Stimulated activated CD4-positive, alpha-beta T cell treated with anti-CD3 and anti-CD28 coated beads, TNF-alpha, amount 100 ng/mL, for 24 hours (primary cell): ENCODE measurements at places on chromosomes 4 and X.
A peak's percentile ranks its signal among the peaks of the same experiment; 100 is the strongest.

GRCh38 chr4:114727461-114727860 lies 128.9 kb downstream of the UGT8 start:
- DNase-seq, result no peak

DNA sequence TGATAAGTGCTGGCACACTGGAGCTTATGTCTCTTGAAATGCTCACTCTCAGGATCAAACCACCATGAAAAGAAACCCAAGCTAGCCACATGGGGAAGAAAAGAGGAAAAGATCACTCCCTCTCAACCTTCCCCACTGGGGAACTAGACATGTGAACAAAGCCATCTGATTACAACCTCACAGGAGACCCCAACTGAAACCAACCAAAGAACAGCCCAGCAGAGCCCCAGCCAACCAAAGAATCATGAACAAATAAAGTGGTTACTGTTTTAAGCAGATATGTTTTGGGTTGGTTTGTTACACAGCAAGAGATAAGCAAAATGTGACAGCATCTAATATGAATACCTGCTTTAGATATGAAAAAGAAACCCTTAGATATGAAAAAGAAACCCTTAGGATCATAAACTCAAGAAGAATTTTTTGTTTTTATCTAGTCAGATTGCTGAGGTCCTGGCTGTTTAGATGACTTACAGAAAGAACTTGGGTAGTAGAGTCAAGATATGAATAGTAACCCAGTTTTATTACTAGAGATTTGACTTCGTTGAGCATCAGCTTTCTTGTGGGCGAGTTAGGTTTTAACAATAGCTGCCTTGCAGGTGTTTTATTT lies 23.7 kb upstream of the TLR7 start:
- no peak for DNase-seq

DNA sequence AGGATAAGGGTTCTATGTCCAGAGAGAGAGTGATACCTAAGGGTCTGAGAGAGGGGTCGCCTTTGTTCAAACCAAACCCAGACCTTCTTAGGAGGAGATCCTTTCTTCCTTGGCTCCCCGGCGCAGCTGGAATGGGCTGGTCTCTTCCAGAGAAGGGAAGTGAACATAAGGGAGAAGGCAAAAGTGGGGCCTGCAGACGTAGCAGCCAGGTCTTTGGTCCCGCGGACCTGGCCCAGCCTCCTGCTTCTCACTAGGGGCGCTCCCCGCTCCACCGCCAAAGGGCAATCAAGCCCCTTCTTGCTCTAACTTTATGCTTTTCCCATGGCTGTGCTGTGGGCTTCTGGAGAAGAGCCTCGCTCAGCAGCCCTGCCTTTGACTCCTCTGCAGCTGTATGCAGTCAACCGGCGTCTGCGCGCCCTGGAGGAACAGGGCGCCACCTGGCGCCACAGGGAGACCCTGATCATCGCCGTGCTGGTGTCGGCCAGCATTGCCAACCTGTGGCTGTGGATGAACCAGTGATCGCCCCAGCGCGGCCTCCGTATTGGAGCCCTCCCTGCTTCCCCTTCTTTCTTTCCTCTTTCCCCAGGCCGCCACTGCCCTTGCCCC lies 6.5 kb downstream of the FATE1 start:
- no peak for DNase-seq

- no peak for DNase-seq
These were observed 932 bp downstream of the GRIA2 start for GRCh38 chr4:157221426-157221894.

GRCh38 chrX:40318801-40319200 lies 221.0 kb upstream of the BCOR start:
- no peak for DNase-seq

- DNase-seq, result no peak
These were observed 597.6 kb upstream of the MAGEB2 start for GRCh38 chrX:29617725-29618124.

DNA sequence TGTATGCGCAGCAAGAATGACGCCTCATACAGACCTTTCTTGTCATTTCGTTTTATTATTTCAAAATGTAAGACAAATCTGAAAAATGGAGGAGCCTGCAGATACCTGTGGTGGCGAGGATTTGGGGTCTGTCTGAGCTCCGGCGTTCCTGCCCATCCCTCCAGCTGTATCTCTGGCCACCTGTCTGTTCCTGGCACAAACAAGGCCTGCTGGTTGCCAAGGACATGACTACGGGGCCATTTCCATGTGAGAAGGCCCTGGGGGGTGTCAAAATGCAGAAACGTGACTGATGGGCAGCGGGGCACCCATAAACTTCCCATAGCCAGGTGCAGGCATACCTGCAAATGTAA lies 591 bp upstream of the TSPAN7 start:
- no peak for DNase-seq

DNA sequence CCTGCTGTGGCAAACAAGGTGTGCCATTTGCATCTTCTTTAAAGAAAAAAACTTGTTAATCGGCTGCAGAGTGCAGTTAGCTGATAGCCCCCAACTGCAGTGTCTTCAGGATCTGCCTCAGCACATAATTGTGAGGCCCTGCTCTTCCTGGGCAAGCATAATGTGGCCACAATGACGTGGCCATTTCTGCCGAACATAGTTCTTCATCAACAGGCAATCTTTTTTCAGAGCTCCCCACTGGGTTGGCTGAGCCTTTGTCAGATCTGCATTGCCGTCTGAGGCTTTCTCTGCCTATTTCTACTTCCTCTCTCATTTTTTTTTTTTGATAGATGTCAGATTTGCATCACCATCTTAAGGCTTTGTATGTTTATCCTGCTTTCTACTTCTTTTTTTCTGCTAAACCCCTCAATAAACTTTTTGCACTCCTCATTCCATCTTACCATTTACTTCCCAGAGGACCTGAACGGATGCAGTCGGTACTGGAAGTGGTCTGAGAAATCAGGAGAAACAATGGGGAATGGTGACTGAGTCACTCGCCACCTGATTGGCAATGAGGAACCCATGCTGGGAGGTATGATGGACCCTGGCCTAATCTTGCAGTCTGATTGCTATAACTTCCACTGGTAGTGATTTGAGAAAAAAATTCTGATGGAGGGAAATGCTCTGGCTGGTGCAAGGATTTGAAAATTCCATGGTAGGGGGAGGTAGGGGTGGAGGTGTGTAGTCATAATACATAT lies 21.2 kb upstream of the TAB3 start:
- DNase-seq, result peak; percentile 10

DNA sequence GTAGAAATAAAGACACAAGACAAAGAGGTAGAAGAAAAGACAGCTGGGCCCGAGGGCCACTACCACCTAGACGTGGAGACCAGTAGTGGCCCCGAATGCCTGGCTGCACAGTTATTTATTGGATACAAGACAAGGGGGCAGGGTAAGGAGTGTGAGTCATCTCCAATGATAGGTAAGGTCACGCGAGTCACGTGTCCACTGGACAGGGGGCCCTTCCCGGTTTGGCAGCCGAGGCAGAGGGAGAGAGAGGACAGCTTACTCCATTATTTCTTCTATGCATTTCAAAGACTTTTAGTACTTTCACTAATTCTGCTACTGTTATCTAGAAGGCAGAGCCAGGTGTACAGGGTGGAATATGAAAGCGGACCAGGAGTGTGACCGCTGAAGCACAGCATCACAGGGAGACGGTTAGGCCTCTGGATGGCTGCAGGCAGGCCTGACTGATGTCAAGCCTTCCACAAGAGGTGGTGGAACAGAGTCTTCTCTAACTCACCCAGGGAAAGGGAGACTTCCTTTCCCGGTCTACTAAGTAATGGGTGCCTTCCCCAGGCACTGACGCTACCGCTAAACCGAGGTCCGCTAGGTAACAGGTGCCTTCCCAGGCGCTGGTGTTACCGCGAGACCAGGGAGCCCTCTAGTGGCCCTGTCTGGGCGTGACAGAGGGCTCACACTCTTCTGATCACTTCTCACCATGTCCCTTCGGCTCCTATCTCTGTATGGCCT lies 44.9 kb downstream of the ZBTB49 start:
- DNase-seq, result peak; percentile 60

GRCh38 chr4:8318509-8318908 lies 49.0 kb downstream of the HTRA3 start:
- no peak for DNase-seq

DNA sequence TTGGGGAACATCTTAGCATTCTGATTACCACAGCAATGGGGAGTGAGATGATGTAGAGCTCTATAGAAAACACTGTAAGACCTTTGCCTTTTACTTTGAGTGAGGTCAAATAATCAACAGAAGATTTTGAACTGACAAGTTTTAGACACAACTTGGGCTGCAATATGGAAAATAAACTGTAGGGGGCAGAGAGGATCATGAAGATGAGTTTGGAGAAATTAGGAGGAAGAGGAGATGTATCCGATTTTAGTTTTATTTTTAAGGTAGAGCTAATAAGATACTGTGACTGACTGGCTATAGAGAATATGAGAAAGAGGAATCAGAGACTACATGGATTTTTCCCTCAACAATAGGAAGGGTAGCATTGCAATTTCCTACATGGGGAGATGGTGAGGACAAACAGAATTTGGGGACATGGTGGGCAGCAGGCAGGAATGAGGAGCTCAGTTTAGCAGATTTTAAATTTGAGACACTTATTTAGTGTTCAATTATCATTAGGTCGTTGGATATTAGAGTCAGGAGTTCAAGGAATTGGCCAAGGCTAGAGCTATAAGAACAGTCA lies 563.1 kb downstream of the INPP4B start:
- no peak for DNase-seq
